ENCODE measurements at places on chromosomes 7 and 10. TPM values are rescaled to one million over a fixed set of nuclear protein-coding genes. Genes with fewer than 3 reads are reported as not detected.

DNA sequence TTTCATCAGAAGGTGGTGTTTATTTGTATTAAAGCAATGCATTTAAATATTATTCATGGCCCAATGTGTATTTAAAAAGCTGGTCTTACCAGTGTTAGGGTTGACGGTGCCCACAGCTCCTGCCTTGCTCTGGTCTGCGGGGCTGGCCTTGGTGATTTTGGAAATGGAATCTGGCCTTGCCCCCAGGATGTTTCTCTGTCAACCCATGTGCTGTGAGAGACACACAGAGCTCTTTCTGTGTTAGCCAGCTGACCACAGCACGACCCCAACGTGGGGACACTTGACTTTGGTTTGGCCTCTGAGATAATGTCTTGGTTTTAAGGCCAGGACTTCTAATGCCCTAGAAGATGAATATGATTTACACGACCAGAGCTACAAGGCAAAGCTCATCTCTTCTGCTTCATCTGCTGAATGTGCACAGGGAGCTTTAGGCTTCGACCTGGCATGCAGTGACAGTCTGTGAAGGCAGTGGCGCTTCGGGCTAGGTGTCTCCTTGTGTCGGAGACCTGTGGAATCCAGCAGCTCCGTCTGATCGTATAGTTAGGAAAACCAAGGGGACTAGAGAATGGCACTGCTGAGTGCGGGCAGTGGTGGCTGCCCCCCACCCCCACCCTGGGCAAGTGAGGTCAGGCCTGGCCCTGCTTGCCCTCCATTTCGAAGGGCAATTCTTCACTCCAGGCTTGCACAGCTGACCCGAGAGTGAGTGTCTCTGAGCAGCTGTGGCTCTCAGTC, 246.1 kb downstream of the EBF3 start:
- no peak for DNase-seq
- H3K27me3 ChIP-seq, result no peaks in the 10 kb centered on the region
- H3K4me1 ChIP-seq, result no peaks in the 10 kb centered on the region

Gene COL17A1
- 0.04 TPM for total RNA-seq

Gene CAMK2B
- total RNA-seq, result not detected

GRCh38 chr7:139022286-139022685, 13.6 kb downstream of the ZC3HAV1L start:
- no peaks in the 10 kb centered on the region for H3K4me1 ChIP-seq
- H3K27me3 ChIP-seq, result no peaks in the 10 kb centered on the region
- peaks cover 11% of the 10 kb centered on the region for H3K36me3 ChIP-seq
- H3K4me3 ChIP-seq, result no peak overlapping the region
- no peak overlapping the region for H3K27ac ChIP-seq
- DNase-seq, result no peak

GRCh38 chr7:149822353-149822943, 15.7 kb upstream of the ZNF862 start:
- DNase-seq, result no peak
- H3K36me3 ChIP-seq, result no peaks in the 10 kb centered on the region
- H3K4me3 ChIP-seq, result no peak overlapping the region
- H3K27me3 ChIP-seq, result no peaks in the 10 kb centered on the region

Gene NPC1L1
- not detected for total RNA-seq

Gene THSD7A
- total RNA-seq, result 1.7 TPM

DNA sequence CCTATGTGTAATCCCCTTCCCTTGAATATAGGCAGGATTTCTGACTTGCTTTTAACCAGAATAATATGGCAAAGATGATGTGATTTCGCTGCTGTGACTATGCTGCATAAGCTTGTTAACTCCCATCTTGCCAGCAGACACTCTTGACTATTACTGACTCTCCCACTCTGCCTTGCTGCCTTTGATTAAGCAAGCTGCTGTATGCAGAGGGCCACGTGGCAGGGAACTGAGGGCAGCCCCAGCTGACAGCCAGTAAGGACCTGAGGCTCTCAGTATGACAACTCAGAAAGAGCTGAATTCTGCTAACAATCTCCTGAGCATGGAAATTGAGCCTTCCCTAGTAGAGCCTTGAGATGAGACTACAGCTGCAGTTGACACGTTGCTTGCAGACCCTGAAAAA, 279.4 kb upstream of the CACNA2D1 start:
- H3K4me3 ChIP-seq, result no peak overlapping the region
- no peaks in the 10 kb centered on the region for H3K27me3 ChIP-seq
- H3K27ac ChIP-seq, result no peak overlapping the region
- H3K4me1 ChIP-seq, result peaks cover 11% of the 10 kb centered on the region

DNA sequence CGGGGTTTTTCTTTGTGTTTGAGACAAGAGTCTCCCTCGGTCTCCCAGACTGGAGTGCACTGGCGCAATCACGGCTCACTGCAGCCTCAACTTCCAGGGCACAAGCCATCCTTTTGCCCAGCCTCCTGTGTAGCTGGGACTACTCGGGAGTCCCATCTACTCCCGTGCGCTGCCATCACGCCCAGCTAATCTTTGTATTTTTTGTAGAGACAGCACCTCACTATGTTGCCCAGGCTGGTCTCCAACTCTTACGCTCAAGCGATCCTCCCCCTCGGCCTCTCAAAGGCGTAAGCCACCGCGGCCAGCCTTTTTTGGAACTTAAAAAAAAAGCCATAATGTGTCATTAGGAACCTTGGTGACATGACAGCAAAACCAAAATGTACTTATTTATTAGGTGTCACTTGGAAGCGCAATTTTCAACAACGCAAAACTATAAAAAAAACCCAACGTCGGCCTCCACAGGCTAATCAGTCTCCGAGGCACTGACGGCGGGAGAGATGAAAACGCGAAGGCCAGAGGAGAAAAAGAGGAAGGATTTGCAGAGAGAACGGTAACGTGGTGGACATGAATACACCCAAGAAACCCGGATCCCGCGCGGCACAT, 911 bp upstream of the HNRNPH3 start:
- H3K27ac ChIP-seq, result peak overlapping the region; percentile 98
- H3K27me3 ChIP-seq, result no peaks in the 10 kb centered on the region
- DNase-seq, result peak; percentile 24
- H3K4me1 ChIP-seq, result peaks cover 27% of the 10 kb centered on the region

Gene MRPS16
- 83.2 TPM for total RNA-seq

DNA sequence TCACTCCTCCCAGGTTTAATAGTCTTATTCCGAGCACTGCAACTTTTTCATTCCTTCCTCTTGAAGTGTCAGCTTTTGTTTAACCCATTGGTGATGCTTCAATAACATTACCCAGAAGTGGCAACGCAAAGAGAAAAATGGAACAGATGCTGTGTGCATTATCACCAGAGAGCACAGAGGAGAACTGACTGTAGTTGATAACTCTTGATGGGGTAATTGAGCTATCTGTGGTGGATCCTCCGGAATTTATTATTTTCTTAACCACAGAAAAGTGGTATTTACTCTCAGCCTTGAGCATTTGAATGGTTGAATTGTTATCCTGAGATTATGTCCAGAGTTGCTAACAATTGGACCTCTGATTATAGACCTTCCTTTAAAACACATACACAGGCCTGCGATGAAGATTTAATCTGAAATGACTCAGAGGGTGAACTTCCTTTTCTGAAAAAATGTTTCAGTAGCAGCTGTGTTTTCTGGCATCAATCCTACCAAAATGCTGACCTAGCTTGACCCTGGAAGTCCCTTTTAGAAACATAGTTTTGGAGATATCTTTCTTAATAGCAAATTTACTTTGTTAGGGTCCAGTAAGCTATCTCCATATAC, 1584.4 kb upstream of the LRRTM3 start:
- no peaks in the 10 kb centered on the region for H3K36me3 ChIP-seq
- H3K27ac ChIP-seq, result no peak overlapping the region
- no peaks in the 10 kb centered on the region for H3K4me1 ChIP-seq
- H3K4me3 ChIP-seq, result no peak overlapping the region

GRCh38 chr7:130095812-130096211, 25.5 kb downstream of the KLHDC10 start:
- H3K36me3 ChIP-seq, result no peaks in the 10 kb centered on the region
- no peaks in the 10 kb centered on the region for H3K4me1 ChIP-seq
- no peak overlapping the region for H3K4me3 ChIP-seq
- no peak for DNase-seq
- H3K27me3 ChIP-seq, result no peaks in the 10 kb centered on the region
- H3K27ac ChIP-seq, result no peak overlapping the region

GRCh38 chr7:120274482-120274881, 1.5 kb downstream of the KCND2 start:
- no peak overlapping the region for H3K27ac ChIP-seq
- H3K27me3 ChIP-seq, result peaks cover 7% of the 10 kb centered on the region
- H3K4me1 ChIP-seq, result peaks cover 38% of the 10 kb centered on the region

GRCh38 chr10:62442006-62442405, 67.8 kb downstream of the ZNF365 start:
- no peak for DNase-seq
- no peaks in the 10 kb centered on the region for H3K4me1 ChIP-seq
- H3K27ac ChIP-seq, result no peak overlapping the region
- H3K4me3 ChIP-seq, result no peak overlapping the region
- no peaks in the 10 kb centered on the region for H3K36me3 ChIP-seq
- no peaks in the 10 kb centered on the region for H3K27me3 ChIP-seq

GRCh38 chr7:91289633-91290254, 25.5 kb downstream of the FZD1 start:
- no peak overlapping the region for H3K4me3 ChIP-seq
- no peak overlapping the region for H3K27ac ChIP-seq
- no peaks in the 10 kb centered on the region for H3K36me3 ChIP-seq
- peaks cover 30% of the 10 kb centered on the region for H3K27me3 ChIP-seq

DNA sequence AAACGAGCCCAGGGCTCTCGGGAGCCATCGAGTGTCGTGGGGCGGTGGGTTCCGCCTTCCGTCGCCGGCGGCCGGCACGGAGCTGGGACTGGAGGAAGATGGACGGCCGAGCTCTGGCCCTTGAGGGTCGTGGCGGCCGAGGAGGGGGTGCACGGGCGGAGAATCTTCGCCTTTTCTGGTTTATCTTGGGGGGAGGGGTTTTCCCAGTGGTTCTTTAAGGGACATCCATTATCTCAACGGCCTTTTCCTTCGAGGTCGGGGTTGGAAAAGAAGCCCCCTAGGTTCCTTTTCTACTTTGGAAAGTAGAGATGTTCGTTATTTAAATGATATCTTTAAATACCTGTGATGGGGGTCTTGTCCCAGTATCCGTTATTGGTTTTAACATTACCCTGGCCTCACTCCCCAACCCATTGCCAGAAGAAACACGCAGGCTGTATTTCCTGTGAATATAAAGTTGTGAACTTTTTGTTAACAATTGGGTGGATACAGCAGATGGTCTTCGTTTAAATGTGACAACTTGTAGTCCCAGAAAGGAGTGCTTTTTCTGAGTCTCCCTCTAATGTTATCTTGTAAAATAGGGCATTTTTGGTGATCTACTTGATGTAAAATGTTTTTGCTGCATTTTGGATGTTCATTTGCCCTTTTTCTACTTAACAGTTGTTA, 765 bp downstream of the CCAR1 start:
- no peaks in the 10 kb centered on the region for H3K27me3 ChIP-seq
- H3K4me1 ChIP-seq, result peaks cover 7% of the 10 kb centered on the region
- peak overlapping the region; percentile 88 for H3K4me3 ChIP-seq
- H3K27ac ChIP-seq, result peak overlapping the region; percentile 91
- H3K36me3 ChIP-seq, result peaks cover 30% of the 10 kb centered on the region

Gene UTF1
- total RNA-seq, result 12.2 TPM

Gene CALCR
- total RNA-seq, result 1.4 TPM

Gene GIMAP2
- total RNA-seq, result not detected
